ENCODE measurements at places on chromosomes 1 and 21.

DNA sequence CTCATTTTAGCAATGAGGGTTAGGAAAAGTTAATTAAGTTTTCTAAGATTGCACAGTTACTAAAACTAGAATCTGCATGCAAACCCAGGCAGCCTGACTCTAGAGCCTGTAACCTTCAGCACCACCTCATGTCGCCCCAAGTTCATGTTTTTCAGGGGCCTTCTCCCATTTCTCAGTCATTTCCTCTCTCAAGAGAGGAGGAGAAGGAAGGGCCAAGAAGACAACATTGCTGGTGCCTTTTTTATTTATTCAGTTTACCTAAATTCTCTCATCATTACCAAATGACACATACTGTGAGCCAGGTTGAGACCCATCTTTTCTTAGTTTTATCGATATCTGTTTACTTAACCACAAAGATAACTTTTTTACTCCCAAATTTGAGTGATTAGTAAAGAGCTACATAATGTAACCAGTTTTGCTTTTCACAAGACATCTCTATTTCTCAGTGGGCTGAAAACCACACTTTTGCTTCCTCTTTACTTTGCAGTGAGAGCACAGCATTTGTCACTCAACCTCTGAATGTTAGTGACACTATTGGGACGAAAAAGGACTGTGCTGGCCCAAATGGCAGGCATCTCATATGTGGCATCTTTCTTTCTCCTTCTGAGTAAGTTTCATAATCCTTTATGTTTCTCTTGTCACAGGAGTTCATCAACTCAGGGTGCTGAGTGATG lies at the start of gene CD101:
CD101 (plus strand) TSS at position 507 of the 674 bp plus-strand sequence; CDS start at position 565, 58 bp downstream.
- DNase-seq: no peak

- DNase-seq: no peak
Measured at GRCh38 chr1:60560701-60561100, 487.1 kb upstream of the C1orf87 start.

GRCh38 chr1:170494369-170494768 lies 37.6 kb upstream of the GORAB start:
- DNase-seq: peak; percentile 42

GRCh38 chr1:222620566-222620965 lies 2.7 kb downstream of the MIA3 start:
- no peak for DNase-seq

DNA sequence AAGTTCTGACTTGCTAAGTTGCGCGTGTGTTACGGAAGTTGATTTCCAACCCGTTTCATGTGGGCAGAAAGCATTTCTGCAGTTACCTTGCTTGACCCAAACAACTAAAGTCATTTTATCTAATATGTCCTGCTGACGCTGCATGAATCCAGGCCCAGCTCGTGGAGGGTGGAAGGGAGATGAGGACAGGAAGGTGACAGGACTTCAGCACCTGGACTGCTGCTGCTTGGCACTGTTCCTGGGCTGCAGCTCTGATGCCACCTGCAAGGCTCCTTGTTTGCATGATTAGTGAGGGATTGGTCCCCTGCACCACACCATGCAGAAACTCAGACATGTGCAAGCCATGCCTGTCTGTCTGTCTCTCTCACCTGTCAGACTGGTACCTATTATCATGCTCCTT lies 198.4 kb downstream of the PRDM2 start:
- DNase-seq: no peak

DNA sequence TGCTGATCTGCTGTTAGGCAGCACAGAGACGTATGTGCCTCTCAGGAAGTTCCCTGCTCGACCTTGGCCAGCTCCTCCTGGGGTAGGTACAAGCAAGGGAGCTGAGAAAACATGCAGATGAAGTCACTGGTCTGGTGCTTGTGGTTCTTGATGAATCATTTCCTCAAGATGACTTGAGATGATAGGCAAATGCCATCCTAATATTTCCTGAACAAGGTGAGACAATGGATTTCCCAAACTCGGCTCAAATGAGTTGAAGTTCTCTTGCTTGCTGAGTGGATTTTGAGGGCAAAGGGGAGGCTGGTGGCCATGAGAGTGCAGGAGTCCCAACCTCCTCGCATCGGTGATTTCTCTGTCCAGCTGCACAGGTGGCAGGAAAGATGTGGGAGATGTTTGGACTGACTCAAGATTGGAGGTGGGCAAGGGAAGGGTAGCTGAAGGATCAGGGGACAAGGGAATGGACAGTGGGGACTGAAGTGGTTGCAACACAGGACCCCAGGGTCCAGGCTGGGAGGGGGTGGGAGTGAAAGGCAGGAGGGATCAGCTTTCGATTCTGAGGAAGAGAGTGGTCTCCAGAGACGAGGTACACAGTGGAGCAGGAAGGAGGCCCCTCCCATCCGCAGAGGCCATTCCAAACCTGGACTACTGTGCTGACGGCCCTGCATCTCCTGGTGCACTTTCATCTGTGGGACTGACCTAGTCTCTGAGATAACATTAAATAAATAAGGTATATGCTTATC lies 63.9 kb downstream of the CAPN2 start:
- DNase-seq: no peak

DNA sequence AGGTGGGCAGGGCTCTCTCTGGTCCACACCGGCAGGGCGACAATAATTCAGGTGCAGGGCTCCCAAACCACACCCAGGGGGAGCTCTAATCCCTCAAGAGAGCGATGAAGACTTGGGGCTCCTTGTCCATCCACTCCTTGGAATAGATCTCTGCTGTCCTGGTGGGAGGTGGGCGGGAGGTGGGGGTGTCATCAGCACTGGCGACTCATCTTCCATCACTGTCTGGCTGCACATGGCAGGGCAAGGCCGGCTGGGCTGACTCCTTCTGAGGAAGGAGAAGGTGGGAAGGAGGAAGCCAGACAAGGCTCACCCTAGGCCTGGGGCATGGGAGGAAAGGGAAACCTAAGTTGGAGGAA lies 29.3 kb downstream of the TNNT2 start:
- DNase-seq: peak; percentile 73

DNA sequence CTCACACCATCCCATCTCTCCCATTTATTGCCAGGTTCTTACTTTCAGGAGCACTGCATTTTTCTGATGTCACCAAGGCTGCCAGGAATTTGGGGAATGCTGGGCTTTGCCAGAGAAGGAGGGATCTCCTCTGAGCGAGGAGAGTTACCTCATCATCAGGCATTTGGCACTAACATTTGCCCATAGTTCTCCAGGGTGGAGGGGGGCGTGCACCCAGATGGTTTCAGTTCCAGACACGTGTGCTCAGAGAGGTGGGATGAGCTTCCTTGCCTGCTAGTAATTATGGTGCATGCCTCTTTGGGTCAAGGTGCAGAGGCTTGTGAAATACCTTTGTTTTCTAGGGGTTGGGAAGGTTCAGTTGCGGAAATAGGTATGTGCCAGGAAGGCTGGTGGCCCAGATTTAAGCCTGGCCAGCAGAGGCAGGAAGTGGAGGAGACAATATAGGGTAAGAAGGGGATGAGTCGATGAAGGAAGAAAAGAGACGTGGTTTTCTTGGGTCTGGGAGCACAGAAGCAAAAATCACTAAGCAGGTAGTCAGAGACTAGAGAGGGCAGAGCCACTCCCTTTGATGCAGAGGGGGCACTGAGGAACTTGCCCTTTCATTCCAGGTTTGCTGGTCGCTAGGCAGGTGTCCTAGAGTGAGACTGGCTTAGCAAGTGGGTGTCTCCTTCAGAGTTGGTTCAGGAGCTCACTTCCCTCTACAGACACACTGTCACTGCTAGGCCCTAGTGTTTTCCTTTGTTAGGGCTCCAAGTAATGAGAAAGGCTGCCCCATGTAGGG lies 7.2 kb downstream of the TUFT1 start:
- DNase-seq: peak; percentile 86

GRCh38 chr1:43763497-43763973 lies 56.2 kb downstream of the ST3GAL3 start:
- peak; percentile 78 for DNase-seq

DNA sequence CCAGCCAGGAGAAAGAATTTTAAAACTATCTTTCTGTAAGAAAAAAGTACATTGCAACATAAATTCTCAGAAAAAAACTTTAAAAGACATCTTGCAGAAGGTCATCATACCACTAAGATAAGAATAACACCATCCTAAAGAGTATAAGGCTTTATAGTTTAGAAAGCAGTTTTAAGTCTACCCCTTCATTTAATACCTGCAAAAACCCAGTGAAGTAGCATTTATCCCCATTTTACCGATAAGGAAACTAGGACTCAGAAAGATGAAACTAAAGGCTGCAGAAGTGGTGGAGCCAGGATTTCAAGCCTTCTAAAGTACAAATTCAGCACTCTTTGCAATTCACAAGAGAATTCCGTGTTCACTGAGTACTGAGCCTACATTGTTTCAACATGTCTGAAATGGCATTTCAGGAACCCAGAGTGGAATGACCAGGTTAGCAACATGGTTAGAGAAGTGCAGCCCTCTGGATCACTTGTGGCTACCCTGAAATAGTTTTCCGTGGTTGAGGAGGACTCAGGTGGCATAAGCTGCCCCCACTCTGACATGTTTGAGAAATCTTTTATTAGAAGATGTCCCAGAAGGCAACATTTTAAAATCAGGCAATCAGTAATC lies 6.7 kb downstream of the MYCL start:
- DNase-seq: no peak

DNA sequence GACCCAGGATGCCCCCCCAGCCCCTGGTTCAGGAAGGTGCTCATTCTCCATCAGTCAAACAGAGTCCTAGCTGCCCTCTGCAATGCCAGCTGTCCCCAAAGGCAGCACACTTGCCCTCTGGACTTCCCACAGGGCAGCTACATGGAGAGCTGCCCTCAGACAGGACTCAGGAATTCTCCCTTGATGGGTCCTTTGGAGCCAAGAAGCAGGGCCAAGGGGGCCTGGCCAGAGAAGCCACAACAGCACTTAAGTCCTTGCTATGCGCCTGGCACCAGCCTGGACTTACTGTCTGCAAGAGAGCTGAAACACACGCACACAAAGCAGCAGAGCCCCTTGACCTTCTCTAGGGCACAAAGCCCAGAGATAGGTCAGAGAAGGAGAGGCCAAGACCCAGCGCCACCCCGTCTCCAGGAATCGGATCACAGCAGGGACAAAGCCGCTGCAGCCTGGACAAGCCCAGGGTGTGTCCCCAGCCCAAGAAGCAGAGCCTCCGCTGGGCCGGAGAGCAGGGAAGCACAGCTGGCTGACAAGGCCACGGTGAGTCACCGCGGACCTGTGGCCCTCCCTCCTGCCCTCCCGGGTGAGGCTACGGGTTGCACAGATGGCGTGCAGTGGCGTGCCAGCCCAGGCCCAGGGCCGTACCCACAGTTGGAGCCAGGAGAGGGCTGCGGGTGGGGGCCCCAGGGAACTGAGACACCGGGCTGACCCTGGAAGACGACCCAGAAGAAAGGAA lies 1.7 kb downstream of the WNT9A start:
- DNase-seq: peak; percentile 61
